ENCODE measurements at places on chromosomes 7 and 10.

DNA sequence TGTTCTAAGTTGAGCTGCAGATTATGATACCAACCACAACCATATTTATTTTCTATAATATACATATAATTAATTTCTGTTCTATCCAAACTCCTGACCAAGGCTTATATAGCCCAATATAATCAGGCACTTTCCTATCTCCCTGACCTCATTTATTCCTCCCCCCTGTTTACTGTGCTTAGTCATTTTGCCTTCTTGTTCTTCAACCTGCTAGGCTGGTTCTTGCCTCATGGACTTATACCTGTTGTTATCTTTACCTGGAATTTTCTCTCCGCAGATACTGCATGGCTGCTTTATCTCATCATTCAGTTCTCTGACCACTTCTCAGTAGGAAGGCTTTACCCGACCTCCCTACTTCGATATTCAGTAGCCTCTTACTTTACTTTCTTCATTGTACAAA, 24.9 kb upstream of the FAM3C start:
- DNase-seq = no peak

- no peak for DNase-seq
These were observed 53.6 kb upstream of the PODXL start for GRCh38 chr7:131610007-131610406.

DNA sequence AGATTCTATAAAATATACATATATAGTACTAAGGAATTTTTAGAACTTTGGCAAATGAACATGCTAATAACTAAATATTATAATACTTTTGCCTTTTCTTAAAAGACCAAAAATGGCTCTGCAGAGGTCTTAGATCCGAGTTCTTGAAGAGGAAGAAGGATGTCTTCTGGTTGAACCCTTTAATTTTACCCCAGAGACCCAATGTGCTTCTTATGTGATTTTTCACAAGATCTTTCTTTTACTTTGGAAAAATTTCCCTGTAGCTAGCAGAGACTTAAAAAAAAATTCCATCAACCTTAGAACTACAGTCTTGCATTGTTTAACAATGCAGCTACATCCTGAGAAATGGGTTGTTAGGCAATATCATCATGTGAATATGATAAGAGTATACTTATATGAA, 663.2 kb downstream of the PARD3 start:
- no peak for DNase-seq

DNA sequence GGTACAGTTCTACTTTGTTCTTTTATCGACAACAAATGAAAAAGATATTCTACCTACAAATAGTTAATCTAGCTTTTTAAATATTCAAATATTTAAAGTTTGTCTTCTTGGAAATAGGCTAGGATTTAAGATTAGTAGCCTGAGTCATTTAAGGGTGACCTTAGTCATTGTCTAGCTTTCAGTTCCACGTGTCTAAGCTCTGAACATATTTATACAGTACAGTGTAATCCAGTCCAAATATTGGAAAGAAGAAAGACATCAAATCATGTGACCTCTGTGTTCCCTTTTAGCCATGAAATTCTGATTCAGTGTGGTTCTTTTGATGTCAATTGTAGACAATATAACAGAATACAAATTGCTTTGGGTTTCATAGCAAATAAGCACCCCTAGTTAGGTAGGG, 121.1 kb downstream of the MALRD1 start:
- no peak for DNase-seq

GRCh38 chr7:27237735-27238334, 4.8 kb upstream of the EVX1 start:
- no peak for DNase-seq

- no peak for DNase-seq
These were observed 207.0 kb downstream of the DNAJB6 start for GRCh38 chr7:157543791-157544190.

- DNase-seq = no peak
These were observed 30.6 kb upstream of the IKZF1 start for GRCh38 chr7:50273870-50274269.

DNA sequence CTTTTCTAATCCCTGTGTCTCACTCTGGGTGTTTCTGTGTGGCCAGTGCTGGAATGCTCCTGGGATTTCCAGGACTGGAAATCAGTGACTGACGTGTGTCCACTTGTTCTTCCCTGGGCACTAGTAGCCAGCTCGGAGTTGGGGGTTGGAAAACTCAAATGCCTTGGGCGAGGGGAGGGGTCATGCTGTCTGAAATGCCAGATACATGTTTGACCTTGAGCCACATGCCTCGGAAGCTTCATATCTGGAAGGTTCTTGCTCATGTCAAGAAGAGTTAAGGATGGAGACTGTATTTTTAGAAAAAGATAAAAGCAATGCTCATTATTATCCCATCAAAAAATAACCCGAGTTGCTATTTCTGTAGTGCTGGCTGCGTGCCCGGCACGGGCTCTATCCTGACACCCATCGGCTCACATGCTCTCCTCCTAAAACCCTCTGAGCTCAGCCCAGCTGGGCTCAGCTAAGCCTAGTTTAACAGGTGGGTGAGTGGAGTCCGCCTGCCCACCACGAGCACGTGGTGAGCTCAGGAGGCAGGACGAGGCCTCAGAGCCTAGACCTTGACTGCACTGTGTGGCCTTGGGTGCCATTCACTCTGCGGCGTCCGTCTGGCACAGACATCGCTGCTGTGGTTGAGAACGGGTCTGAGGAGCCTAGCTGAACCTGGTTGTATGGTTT, 6.4 kb downstream of the DPYSL4 start:
- no peak for DNase-seq

- no peak for DNase-seq
These were observed 3.3 kb downstream of the REPIN1 start for GRCh38 chr7:150371996-150372270.

DNA sequence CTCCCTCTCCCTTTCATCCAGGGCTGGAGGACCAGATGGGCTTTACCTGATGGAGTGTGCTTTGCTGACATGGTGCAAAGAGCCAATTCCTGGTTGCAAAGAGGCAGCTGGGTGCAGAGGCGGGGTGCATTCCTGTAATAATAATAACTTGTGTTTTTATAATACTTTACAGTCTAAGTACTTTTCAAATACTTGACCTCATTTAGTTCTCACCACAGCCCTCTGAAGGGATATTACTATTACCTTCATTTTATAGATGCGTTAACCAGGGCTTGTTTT, 70.4 kb downstream of the TCF7L2 start:
- no peak for DNase-seq

- no peak for DNase-seq
These were observed 510.6 kb downstream of the HTR7 start for GRCh38 chr10:90347239-90347638.

GRCh38 chr10:24886290-24886680, 66.1 kb downstream of the PRTFDC1 start:
- DNase-seq = no peak

DNA sequence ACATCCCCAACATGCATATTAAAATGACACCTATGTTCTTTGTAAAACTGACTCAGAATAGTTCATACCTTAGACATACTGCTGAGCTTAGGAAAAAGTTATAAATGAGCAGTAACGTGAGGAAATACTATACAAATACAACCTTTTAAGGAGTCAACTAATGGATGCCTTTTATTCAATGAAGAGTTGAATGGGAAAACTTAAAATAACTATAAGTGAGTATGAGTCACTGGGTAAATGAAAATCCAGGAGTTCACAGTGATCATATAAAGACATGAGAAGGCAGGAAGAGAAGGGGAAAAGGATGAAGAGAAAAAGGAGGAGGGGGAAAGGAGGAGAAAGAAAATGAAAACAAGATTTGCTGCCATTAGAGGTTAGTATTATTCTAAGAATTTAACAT, 157.8 kb upstream of the PCDH15 start:
- DNase-seq = no peak

- no peak for DNase-seq
These were observed 28.0 kb upstream of the VSIR start for GRCh38 chr10:71801361-71801760.

- no peak for DNase-seq
These were observed 26.3 kb upstream of the PPIF start for GRCh38 chr10:79320820-79321493.

DNA sequence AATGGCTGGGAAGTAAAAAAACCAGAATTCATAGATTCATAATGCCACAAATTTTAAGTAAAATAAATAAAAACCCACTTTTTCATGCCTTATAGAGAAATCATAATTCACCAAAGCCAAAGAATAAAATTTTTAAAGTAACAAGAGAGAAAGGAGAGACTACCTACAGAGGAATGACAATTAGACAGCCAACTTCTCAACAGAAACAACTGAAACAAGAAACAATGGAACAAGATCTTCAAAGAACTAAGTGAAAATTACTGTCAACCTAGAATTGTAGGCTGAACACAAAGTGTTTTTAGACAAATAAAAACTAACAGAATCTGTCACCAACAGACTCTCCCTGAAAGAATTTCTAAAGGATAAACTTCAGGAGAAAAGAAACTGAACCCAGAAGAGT, 15.6 kb upstream of the KCNMA1 start:
- DNase-seq = no peak

DNA sequence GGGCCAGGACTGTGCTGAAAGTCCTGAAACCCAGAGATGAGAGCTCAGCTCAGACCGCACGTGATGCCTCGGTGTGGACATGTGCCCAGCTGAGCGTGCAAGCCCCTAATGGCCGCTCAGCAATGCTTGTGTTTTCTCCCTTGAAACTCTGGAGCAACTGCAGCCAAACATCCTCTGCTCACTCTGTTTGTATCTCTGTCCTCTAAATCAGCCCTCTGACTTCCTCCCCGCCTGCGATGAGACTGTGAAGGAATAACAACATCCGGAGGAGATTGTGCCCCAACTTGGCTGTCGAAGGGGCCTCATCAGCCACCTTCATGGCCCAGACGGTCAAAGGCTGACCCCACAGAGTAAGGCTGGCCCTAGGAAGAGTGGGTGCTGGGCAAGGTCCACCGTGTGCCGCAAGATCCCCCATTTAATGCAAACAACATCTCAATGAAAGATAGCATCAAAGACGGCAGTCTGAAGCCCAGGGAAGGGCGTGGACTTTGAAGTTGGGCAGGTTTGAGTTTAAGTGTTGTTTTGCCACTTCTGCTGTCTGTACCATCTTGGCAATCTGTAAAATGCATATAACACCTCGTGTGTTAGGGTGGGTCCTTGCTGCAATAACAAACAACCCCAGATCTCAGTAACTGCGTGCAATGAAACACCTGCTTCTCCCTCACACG, 39.9 kb downstream of the CALML3 start:
- DNase-seq = peak; percentile 42

GRCh38 chr7:128322040-128322643, 21.6 kb downstream of the RBM28 start:
- DNase-seq = peak; percentile 42

DNA sequence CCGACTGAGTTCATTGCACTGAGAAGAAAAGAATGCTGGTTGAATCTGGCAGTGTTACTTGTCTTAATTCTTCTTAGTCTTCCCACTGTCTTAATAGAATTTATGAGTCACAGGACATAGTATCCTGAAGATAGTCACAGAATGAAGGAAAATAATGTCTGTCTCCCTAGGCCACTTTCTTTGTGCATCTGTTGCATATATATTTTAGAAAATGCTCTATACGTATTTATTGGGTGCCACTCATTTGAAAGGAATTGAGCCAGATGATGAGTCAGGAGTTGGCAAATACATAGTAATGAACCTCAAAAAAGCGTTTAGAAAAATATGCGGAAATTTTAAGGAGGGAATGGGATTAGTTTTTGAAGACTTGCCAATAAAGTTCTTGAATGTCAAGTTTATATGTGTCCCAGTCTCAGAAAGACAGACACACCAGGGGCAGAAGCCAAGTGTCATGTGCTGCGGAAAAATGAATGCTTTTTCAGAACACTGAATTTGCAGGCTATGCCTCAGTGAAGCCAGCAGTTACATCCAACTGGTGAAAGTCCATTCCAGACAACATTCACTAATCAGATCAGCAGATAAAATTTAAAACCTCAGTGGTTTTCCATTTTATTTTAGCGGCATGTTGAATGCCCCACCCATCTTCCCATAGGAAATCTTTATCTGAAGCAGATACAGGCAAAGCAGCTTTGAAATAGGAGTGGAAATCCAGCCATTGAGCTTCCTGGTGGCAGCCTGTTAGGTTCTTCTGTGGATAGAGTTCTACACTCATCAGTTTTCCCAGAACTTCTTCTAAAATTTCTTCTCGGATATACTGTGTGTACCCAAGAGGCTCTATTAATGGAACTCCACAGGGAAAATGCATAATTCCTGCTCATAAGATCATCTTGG, 308.4 kb downstream of the BICC1 start:
- no peak for DNase-seq

DNA sequence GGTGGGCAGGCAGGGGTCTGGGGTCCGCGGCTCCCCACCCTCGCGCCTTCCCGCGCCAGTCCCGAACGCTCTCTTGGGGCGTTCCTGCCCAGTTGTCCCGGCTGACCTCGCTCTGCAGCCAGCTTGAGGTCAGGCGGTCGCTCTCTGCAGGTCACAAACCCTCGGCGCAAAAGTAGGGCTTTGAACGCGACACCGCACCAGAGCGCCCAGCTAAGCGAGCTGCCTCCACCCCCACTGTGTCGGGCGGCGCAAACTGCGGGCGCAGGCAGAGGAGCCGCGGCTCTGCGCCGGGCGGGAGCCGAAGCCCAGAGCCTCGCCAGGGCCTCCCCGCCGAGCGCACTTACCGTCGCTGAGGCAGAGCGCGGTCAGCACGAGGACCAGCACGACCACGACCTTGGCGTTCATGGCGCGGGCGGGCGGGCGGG, 284 bp downstream of the CXCL12 start:
- DNase-seq = no peak

GRCh38 chr10:86644794-86645445, 9.4 kb upstream of the OPN4 start:
- no peak for DNase-seq

DNA sequence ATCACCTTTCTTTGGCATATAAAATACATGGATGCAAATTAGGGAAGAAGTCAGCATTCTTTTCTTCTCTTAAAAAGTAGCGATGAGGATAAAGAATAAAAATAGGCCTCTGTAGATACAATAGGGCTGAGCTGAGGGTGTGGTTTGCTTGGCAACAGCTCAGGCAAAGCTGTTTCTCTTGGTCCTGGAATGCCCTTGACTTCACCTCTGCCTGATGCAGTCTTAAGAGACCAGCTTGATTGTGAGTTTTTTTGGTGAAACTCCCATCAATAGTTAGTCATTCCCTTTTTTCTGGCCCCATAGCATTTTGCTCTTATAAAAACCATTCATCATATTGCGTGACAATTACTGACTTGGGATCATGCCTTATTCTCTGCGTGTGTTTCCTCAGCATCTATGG, 42.1 kb upstream of the MKLN1 start:
- DNase-seq = no peak

All from CD4-positive, alpha-beta T cell treated with Interleukin-4 for 1 hour (primary cell).